Epithelial cell of prostate (primary cell): ENCODE measurements at places on chromosomes 11 and 22.

DNA sequence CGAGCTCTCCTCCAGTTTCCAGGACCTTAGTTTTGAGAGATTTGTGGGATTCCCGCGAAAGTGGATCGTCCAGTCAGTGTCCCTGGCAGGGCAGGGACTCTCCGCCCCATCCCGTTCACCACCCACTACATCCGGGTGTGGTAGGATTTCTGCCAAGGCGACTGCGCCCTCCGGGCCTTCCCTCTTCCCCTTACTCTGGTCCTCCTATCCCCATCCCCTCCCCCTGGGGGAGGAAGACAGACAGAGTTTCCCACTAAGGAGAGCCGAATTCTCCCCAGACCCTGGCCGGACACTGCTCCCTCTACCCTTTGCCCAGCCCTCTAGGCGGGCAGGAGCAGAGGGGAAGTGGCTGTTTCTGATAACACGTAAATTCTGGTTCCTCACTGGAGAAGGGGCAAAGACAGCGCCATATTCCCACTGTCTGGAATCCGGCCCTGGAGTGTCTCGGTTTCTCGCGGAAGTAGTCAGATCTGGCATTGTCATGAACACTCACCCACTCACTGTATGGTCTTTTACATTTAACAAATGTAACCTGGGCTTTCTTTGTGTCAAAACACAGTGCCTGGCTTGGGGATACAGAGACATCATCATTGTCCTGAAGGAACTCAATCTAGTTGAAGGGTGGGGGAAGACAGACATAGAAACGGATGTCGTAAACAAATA lies 1.1 kb upstream of the NECTIN1 start:
- no peak for DNase-seq

DNA sequence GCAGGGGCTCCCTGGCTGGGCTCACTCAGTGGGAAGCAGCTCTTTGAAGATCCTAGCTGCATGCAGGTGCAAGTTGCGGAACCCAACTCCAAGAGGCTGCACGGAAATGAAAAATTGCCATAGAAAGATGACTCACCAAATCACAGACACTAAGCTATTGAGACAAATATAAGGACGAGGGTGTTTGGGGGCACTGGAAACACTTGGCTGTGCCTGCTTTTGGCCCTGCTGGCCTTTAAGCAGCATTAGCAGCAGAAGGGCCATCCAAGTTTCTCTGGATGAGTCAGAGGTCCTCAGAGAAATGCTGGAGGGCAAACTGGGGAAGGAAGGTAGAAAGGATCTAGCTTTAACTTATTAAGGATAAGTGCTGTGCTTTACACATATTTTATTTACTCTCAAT lies 282.3 kb downstream of the KIRREL3 start:
- no peak for DNase-seq

DNA sequence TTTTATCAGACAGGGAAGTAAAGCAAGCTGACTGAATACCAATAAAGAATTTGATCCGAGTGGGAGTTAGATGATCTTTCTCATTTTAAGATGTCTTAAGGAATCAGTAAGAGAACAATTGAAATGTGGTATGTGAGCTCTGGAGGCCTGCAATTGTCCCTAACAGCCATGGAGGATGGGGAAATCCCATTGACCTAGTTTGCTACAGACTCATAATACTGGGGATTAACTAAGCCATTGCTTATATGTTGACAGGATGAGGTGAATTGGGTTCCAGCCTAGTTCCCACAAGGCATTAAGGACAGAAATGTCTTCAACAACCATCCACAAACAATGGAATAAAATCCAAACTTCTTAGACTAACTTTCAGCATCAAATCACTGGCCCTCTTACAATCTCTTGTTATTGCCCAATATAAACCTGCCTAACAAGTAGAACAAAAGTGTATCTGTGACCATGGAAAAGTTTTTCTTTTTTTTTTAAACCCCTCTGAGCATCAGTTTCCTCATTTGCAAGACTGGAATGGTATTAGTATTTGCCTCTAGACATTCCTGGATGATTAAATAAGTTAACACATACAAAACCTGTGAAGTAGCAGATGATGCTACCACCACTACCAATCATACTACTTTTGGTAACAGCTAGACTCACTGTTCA lies 773.2 kb downstream of the DLG2 start:
- DNase-seq: peak; percentile 22

DNA sequence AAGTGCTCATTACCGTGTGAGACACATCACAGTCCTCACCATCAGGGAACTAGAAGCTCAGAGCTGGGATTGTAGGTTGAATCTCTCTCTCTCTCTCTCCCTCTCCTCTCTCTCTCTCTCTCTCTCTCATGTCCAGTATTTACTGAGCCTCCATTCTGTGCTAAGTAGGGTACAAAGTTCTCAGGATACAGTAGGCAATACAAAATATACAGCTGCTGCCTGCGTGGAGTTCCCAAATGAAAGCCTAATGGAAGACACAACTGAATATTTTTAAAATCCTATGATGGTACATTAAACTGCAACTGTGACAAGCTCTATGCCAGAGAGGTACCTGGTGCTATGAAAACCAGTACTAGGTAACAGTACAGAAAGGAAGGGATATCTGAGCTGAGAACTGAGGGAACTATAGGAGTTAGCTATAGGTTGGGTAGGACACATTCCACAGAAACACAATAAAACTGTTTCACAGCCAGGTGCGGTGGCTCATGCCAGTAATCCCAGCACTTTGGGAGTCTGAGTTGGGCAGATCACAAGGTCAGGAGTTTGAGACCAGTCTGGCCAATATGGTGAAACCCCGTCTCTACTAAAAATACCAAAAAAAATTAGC lies 9.6 kb upstream of the PRG2 start:
- no peak for DNase-seq

GRCh38 chr22:41021061-41021612 lies 70.0 kb downstream of the RBX1 start:
- DNase-seq: no peak

- DNase-seq: no peak
These were observed 356.4 kb downstream of the DYNC2H1 start for GRCh38 chr11:103465555-103466140.

DNA sequence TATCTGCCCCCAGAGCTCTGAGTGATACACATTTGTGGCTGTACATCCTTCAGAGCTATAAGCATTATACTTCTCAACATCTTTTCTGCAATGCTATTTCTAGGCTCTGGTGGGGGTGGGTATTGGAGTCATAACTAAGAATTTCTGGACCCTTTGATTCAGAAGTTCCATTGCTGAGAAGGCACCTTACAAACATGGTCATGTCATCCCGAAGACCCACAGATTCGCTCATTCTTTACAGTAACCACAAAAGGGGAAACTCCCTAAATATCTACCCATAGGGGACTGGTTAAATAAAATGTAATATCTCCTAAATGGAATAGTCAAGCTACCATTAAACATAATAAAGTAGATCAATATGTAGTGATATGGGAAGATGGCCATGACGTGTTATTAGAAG lies 98.8 kb downstream of the PRR5L start:
- no peak for DNase-seq

- DNase-seq: no peak
These were observed 147.6 kb downstream of the FBXO7 start for GRCh38 chr22:32622004-32622743.

DNA sequence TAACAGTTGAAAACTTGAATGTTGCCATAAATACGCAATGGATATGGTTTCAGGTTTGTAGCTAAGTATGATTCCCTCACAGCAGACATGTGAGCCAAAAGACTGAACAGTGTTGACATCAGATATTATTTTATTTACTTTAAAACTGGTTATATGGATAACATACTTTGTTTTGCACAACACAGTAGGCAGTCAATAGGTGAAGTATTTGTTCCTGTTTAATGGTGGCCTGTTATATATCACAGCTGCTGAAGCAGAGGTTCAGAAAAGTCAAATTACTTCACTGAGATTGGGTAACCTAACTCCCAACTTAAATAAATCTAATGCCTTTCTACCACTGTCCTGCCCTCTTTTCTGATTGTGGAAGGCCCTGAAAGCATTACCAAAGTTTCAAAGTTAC lies 44.6 kb downstream of the YAP1 start:
- no peak for DNase-seq

DNA sequence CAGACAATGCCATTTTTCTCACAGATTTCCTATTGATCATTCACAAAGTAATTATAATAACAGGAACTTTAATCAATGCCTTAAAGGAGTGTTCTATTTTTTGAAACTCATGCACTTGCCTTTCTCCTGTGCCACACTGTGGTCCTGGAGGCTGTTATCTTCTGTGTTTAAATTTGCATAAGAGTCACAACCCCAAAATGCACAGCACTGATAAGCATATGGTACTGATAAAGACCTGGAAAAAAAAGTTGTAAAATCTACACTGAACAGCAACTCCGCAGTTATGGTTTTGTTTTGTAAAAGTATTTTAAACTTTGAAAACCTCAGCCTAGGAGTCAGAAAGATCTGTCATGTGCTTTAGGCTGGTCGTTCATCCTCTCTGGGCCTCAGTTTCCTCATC lies 9.1 kb upstream of the CCDC34 start:
- no peak for DNase-seq

DNA sequence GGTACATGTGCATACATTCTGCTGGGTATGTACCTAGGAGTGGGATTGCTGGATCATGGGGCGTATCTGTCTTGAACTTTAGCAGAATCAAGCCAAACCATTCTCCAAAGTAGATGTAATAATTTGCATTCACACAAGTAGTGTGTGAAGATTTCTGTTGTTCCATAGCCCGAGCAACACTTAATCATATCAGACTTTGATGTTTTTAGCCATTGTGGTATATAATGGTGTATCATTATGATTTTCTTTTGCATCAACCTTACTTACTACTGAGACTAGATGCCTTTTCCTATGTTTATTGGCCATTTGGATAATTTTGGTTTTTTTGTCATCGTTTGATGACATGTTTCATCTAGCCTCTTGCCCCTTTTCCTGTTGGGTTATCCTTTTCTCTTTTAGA lies 72.0 kb upstream of the TNRC6B start:
- no peak for DNase-seq

- DNase-seq: no peak
These were observed 621.4 kb downstream of the BRD1 start for GRCh38 chr22:49206281-49206680.

DNA sequence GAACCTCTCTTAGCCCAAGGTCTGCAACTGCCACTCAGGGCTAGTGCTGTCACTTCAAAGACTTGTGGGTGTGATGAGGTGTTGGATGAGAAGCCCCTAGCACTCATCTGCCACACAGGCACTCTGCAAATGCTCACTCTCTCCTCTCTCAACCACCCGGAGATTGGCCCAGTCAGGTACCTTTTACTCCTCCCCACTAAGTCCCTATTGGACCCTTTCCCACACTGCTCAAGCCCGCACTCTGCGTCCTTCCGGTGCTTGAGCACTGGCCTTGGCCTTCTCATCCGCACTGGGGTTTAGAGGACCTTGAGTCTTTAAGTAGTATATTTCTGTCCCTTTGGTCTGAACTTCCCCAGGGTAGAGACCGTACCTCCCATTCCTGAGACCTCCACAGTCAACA lies 308.0 kb downstream of the NXPE2 start:
- no peak for DNase-seq

DNA sequence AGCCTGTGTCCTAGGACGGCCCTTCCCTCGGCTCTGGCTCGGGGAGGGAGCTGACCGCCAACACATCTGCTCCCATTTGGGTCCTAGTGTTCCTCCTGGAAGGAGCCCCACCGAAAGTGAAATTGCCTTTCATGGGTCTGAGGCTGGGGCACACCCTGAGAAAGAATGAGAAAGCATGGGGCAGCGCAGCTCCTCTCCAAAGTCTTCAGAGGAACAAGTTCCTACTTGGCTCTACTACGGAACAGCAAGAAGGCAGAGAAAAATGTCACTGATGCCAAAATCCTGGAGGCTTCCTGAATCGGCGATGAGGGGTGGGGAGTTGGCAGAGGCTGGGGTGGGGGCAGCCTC lies 41.5 kb upstream of the MYEOV start:
- no peak for DNase-seq

- no peak for DNase-seq
These were observed 31.4 kb upstream of the TH start for GRCh38 chr11:2202900-2203439.

GRCh38 chr22:27654546-27655445 lies 146.8 kb downstream of the MN1 start:
- DNase-seq: no peak

- no peak for DNase-seq
These were observed 548.2 kb downstream of the NTM start for GRCh38 chr11:131918663-131919062.

DNA sequence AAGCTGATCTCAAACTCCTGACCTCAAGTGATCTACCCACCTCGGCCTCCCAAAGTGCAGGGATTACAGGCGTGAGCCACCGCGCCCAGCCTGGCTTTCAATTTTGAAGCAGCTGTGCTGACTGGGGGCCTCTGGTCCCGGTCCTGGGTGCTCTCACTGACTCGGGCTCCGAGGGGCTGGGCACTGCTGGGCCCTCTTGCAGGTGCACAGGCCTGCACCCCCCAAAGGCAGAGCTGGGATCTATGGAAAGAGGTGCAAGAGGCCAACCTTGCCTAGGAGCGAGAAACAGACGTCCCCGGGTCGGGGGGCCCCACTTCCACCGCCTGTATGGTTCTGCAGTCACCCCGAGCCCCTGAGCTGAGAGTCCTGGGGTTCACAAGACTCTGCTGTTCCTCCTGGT lies 33.2 kb downstream of the KIAA0930 start:
- DNase-seq: no peak

- no peak for DNase-seq
These were observed 8.4 kb upstream of the MRPL11 start for GRCh38 chr11:66447012-66447411.

GRCh38 chr11:78860720-78861422 lies 286.2 kb upstream of the NARS2 start:
- no peak for DNase-seq

DNA sequence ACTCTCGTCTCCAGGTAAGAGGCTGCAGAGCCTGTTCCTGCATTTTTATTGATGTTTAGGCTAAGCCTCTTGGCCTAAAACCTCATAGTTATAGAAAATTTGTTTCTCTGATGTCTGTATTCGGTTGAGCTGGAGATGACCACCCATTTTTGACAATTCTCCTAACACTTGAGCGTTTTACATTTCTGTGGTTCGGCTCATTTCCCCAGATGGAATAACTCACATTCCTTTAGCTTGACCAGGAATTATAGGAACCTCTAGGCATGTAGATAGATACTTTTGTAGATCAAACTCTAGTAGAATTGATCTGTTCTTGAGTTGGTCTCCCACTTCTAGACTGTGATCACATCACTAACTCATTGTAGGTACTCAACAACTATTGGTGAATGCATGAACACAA lies 172.6 kb upstream of the CADM1 start:
- no peak for DNase-seq

DNA sequence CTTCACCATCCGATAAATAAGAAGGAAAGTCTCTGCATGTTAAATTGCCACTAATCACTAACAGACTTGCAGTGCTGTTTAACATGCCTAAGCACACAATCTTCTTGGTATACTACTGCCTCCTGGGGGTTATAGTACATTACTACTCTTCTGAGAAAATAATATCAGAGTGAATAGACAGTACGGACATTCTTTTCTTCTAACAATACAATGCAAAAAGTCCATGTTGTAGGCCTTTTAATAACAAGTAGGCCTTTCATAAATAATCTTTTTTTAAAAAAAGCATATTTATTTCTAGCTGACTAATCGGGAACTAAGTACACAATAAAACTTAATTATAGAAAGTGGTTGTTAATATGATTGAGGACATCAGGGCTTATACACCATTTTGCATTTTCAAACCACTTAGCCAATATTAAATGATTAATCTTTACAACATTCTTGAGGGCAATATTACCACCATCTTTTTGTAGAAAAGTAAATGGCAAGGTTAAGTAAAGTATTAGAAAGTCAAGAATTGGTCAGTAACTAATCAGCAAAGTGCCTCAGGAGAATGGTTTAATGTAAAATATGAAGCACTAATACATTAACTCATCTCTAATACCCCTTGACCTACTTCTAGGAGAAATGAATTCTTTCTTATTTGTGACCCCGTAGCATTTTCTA lies 84.7 kb downstream of the TTC28 start:
- DNase-seq: no peak
